Tibial nerve (tissue), 4 donors: ENCODE measurements at places on chromosomes 7 and 10. TPM values are rescaled to one million over a fixed set of nuclear protein-coding genes. Genes with fewer than 3 reads are reported as not detected.

The KLF14 gene
- total RNA-seq, result 0.42 TPM

The FERD3L gene
- total RNA-seq, result not detected

The IL2RA gene
- not detected for total RNA-seq

The GRID2IP gene
- total RNA-seq, result not detected

DNA sequence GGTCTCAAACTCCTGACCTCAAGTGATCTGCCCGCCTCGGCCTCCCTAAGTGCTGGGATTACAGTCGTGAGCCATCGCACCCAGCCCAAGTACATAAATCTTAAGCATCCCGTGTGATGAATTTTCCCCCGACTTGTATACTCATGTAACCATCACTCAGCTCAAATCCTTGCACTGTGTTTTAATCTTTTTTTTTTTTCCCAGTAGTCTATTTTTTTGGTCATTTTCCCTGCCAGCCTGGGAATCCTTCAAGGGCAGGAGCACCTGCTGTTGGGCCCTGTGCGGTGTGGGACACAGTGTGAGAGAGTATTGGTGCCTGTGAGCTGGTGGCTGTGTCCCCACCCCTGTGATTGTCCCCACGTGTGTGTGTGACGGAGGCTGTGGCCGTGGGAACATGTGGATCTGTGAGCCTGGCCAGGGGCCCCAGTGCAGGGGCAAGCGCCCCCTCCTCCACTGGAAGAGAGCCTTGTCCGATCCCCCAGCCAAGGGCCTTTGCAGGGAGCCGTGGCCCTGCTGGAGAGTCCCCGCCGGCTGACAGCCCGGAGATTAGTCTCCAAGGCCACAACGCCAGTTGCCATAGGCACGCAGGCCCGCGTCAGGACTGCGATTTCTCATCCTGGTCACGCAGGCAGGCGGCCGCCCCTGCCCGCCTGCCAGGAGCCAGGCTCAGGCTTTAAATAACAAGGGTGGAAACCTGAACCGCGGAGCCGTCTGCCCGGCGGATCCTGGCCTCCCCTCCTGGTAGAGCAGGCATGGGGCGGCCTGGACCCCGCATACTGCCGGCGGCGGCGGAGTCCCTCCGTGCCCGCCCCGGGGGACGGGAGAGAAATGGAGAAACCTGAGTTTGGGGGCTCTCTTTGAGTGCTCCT, 26.5 kb downstream of the GTF2IRD1 start:
- DNase-seq, result peak; percentile 59

GRCh38 chr10:14009371-14010100, 321.2 kb downstream of the FRMD4A start:
- no peak for DNase-seq

DNA sequence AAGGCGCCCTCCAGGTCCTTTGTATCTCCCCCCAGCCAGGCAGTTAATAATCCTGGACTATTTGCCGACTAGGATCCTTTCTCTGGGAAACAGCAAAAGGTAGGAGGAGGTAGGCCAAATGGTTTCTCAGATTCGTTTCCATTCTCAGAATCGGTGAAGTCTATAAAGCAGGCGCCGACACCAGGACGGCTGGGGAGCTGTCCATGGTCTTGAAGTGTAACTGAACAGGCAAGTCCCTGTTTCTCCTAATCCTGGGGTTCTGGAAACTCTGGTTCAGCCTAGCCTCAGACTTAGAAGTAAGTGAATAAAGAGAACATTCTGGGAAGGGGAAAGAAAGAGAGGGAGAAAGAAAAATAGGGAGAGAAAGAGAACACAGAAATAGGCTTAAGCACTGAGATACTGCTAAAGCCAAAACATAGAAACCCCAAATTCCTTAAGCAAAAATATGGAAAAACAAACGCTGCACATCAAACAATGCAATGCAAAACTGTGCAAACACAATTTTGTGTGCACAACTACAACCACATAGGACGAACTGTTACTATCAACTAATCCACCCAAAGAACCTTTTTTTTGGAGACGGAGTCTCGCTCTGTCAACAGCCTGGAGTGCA, 11.1 kb upstream of the INA start:
- peak; percentile 65 for DNase-seq

DNA sequence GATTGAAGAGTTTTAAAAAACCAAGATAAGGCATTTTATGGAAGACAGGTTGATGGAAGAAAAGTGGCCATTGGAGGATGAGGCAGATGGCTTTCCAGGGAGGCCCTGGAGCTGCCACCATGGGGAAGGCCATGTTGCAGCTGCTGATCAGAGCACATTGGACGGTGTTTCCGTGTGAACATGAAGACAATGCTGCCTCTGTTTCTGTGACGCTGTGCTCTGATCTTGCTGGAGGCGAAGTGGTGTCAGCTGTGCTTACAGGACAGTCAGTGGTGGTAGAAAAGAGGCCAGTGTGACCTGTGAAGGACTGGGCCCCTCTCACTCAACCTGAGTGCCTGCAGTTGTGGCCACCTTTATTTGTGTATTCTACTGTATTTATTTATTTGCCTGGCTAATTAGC, 132.9 kb downstream of the FAM204A start:
- DNase-seq, result no peak

DNA sequence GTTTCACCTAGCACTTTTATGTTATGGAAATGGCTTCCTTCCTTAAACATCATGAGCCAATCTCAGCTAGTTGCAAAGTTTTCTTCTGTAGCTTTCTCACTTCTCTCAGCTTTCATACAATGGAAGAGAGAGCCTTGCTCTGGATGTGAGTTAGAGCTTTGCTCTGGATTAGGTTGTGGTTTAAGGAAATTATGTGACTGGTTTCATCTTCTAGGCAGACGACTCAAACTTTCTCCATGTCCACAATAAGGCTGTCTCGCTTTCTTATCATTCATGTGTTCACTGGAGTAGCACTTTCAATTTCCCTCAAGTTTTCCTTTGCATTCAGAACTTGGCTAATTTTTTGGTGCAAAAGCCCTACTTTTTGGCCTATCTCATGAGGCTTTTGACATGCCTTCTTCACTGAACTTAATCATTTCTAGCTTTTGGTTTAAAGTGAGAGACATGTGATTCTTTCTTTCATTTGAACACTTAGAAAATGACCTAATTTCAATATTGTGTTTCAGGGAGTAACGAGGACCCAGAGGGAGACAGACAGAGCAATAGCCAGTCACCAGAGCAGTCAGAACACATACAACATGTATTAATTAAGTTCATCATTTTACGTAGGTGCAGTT, 49.8 kb downstream of the CNOT4 start:
- DNase-seq, result no peak

DNA sequence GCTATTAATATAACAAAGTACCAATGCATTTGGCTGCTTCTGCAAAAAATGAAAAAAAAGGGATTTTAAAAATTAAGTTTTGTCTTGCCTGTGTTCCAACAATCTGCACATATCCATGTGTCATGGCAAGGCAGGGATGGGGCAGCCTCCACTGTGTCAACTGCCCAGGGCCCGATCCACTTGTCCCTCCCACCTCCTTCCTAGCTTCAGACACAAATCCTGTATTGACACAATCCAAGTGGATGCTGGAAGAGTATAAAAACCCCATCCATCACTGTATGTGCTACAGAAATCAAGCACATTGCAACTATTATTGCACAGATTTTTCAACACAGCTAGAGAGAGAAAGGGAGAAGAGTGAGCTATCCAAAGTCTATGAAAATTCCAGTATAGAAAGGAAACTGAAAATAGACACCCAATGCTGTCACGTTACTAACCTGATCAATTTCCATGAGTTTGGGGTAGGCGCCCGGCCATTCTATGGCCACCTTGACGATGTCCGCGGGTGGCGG, 106.4 kb downstream of the ELMO1 start:
- no peak for DNase-seq

DNA sequence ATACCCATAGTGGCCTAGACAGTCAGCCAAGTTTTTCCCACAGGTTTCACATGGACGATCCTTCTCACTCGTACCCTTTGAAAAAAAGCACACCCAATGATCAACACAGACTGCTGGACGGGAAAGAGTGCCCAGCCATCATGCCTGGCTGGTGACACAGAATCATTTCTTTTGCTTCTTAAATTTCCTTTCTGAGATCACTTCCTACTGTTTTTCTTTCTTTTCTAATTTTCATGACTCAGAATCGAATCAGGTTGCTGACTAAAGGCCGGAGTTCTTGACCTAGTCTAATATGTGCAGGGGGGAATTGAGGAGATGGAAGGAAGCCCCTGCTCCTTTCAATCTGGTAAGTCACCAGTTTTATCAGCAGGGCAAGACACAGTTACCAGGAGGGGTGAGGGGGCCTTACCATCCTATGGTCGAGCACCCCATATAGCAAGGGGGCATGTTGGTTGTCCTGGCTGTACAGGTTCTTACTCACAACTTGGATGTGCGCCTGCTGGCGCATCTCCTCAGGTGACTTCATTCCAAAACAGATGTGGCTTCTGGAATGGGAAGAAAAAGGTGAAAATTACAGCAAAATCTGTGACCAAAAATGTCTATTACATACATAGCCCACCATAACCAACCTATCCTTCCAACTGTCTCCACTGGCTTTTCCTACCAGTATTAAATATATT, 3.5 kb downstream of the POLR3A start:
- no peak for DNase-seq

DNA sequence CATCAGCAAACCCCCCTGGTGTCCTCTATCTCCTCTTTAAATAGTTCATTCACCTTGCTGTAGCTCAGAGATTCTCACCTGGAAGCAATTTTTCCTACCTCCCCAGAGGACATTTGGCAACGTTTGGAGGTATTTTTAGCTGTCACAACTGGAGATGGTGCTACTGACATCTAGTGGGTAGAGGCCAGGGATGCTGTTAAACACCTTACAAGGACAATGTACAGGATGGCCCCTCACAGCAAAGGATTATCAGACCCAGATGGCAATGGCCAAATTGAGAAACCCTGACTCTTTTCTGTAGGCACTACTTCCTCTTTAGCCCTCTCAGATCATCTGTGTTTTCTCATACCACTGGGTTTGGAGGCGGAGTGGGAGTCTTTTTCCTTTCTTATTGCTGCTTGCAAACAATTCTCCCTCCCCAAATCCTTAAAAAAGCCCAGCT, 13.2 kb upstream of the TRA2A start:
- DNase-seq, result no peak

GRCh38 chr10:30705625-30706149, 76.1 kb upstream of the LYZL2 start:
- DNase-seq, result no peak

- DNase-seq, result no peak
Observed at GRCh38 chr7:102811942-102812678, 63.3 kb downstream of the FAM185A start.

GRCh38 chr10:28036587-28036986, 37.7 kb upstream of the ODAD2 start:
- DNase-seq, result no peak

GRCh38 chr7:122791959-122792545, 89.3 kb upstream of the RNF148 start:
- DNase-seq, result no peak
